ENCODE measurements at places on chromosomes 2 and 18.

GRCh38 chr2:224901121-224901676 lies 141.1 kb downstream of the DOCK10 start:
- no peak for DNase-seq

DNA sequence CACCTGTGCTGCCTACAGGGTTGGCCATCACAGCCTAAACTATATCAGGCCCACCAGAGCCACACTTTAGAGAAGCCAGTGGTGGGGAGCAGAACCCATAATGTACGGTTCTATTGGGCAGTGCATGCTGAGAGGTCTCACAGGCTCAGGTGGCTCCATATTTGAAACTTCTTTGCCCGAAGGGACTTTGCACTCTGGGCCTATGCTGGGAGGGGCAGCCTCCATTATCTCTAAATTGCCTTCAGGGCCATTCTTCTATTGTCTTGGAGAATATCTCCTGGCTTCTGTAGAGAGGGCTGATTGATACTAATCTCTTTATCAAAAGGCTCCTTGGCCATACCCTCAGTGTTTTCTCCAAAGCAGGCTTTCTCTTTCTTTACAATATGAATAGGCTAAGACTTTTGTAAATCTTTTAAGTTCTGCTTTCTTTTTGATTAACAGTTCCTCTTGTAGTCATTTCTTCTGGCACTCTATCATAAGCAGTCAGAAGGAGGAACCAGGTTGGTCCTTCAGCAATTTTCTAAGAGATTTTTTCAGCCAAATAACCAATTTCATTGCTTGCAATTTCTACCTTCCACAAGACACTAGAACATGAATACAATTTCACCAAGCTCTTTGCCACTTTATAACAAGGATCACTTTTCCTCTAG lies 44.5 kb downstream of the RPE start:
- DNase-seq = no peak

DNA sequence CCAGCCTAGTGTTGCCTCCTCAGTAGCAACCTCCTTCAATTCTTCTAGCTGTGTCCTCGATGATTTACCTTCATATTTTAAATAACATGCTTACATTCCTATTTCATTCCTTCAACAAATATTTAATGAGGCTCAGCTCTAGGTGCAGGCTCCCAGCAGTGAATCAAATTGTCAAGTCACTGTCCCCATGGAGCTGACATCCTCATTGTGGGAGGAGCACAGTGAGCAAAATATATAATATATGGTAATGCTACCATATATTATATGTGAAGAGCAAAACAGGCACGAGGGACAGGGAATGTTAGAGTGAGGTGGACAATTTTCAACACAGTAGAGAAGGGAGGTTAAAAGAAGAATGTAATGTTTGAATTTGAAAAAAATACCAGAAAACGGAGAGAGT lies 869.1 kb downstream of the SLC4A3 start:
- DNase-seq = no peak

DNA sequence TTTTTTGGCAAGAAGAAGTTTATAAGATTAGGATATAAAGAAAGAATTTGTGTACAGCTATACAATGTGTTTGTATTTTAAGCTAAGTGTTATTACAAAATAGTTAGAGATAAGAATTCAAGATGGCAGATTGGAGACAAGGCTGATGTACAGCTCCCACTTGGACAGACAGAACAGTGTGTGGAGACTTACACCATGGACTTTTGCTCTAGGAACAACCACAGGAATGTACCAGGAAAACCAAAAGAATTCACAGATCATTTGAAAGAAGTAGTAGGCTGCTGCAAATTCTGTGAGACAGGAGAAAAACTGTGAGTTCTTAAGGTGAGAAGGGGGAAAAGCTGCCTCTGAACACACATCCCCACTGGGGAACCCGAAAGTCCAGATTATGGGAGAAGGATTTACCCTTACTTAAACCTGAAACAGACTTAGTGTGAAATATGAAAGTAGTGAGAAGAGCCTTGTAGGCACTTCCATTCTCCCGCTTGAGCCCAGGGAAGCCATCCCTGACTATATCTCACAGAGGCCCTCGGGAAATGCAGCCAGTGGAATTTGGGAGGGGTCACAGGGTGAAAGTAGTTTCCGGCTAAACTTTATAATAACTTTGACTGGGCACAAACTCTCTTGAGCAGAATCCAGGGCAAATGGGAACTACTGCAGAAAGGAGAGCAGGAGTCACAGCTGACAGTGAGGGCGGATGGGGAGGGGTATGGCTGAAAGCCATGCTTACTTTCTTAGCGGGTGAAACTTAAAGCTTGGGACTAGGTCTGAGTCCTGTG lies 11.6 kb upstream of the RPRD1A start:
- DNase-seq = no peak

DNA sequence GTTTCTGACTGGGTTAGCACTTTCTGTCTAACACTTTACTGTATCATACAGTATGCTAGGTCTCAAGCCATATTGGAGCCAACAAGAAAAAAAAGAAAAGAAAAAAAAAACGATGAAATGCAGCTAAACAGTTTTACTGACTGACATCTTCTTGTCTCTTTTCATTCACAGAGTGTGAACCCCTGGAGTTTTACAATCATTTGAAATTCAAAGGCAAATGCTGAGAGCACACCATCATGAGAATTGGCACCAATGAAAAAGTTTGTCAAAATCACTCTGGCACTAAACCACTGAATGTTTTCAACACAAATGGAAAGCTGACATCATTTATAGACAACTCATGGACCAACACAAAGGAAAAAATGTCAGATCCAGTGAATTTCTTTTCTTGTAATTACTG lies 513.3 kb downstream of the LRRTM4 start:
- no peak for DNase-seq

GRCh38 chr2:228669690-228670089 lies 488.2 kb upstream of the SPHKAP start:
- no peak for DNase-seq

DNA sequence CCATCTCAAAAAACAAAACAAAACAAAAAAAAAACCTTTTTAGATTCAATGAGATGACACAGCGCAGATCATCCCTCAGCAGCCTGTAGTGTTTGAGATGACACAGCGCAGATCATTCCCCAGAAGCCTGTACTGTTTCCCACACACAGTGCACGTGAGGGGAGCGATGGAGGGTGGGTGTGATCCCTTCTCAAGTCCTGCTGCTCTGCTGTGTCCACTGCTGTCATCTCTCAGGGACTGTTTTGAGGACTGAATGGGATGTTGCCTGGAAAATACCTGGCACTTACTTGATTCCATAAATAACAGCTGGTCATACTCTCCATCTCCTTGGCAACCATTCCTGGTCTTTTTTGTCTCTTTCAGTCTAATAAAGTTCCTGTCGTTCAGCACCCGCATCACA lies 25.7 kb downstream of the TGOLN2 start:
- DNase-seq = no peak

DNA sequence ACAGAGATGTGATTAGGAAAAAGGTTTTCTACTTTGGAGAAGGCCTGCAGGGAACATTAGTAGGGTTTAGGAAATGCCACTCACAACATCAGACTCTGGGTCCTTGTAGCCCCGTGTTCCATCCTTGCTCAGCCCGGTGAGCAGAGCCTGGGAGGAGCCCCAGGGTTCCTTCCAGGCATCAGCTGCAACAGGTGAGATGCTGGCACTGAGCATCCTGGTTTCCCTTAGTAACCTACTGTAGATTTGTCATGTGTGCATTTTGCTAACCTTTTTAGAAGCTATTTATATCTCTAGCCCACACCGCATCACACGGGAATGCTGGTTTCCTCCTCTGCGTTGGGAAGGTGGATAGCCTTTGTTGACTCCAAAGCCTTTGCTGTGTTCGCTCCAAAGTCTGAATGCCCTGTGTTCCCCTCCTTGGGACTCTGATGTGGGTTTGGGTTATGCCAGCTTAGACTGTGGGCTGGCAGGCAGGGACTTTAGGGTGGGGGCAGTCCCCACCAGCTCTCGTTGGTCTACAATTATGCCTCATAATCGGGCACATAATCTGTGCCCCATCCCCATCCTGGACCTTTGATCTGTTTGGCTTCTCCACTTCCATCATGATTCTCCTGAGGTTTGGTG lies 69.3 kb downstream of the TMEM247 start:
- DNase-seq = no peak

DNA sequence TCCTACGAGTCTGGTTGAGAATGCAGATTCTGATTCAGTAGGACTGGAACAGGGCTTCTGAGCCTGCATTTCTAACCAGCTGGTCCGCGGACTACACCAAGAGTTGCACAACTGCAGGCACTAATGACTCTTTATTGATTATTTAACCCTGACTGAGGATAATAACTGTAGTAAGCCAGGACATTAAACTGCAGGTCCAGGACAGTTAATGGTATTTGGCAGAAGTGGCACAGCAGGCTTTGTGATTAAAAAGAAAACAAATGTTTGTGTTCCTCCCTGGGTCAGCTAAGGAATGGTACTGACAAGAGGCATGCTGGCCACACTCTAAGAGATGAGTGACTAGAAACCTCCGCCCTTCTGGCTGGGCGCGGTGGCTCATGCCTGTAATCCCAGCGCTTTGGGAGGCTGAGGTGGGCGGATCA lies 59.4 kb downstream of the ALPK2 start:
- DNase-seq = no peak

- peak; percentile 92 for DNase-seq
Measured at GRCh38 chr18:76803814-76804213, 18.5 kb upstream of the ZNF236 start.

- DNase-seq = no peak
Measured at GRCh38 chr2:226665306-226665831, 134.3 kb downstream of the IRS1 start.

Measured in KBM-7 (cell line).